Motor neuron (in vitro differentiated cells): ENCODE measurements at places on chromosomes 13 and 19. TPM values are rescaled to one million over a fixed set of nuclear protein-coding genes. Genes with fewer than 3 reads are reported as not detected.

- peak; percentile 81 for ATAC-seq
Observed at GRCh38 chr19:38073841-38074685, 150.0 kb downstream of the DPF1 start.

DNA sequence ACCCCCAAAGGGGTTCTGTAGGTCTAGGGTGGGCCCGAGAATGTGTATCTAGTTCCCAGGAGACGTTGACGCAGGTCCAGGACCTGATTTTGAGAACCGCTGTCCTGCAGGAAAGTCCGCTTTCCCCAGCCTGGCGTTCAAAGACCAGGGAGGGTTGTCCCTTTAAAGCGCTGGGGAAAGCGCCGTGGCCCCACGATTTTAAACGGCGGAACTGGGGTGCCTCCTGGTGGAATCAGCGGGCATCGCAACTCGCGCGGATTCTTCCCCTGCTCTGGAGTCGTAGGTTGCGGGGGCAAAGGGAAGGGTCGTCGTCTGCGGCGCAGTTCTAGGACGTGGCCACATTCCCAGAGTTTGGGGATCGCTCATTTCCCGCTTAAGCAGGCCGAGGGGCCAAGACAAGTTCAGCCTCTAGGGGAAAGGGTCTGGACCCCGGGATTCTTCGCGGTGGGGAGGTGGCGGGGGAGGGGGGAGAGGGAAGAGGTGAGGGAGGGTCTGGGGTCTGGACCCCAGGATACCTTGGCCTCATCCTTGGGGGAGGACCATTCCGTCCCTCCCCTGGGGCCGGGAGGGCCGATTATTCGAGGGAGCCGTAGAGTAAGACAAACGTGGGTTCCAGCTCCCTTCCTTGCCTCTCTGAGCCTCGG lies 7.7 kb downstream of the PNMA8B start:
- ATAC-seq: peak; percentile 78

GRCh38 chr13:51714663-51715168 lies 89.2 kb downstream of the DHRS12 start:
- ATAC-seq: no peak

- ATAC-seq: no peak
Observed at GRCh38 chr13:47226516-47226915, 329.7 kb upstream of the HTR2A start.

NR2F6 gene
- 27.0 and 29.3 TPM in 2 replicates for total RNA-seq

DNA sequence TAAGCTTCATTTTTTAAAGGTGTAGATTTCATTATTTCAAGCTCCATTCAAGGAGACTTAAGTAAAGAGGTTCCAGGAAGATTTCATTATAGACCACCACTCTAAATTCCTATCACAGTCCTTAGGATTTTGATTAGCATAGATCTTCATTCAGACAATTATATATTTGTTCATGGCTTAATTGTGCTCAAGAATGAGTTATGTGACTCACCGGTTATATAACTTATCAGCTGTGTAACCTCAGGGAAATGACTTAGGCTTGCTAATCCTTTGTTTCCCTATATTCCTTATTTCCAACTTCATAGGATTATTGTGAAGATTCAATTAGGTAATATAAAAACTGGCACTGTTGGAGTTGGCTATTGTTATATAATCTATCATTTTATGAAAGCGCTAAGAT lies 632.8 kb upstream of the SPRY2 start:
- ATAC-seq: no peak

- no peak for ATAC-seq
Observed at GRCh38 chr13:82800391-82800790, 1081.9 kb downstream of the SLITRK1 start.

KEAP1 gene
- total RNA-seq: 41.6 and 44.9 TPM in 2 replicates

GRCh38 chr13:45943120-45943519 lies 91.6 kb upstream of the SIAH3 start:
- ATAC-seq: no peak

SPACA4 gene
- 0.49 TPM in 1 of 2 replicates, not detected in the other for total RNA-seq

GRCh38 chr19:38036707-38037611 lies 130.0 kb downstream of the SIPA1L3 start:
- ATAC-seq: no peak

GRCh38 chr19:19420570-19421298 lies 15.3 kb downstream of the GATAD2A start:
- ATAC-seq: no peak

DNA sequence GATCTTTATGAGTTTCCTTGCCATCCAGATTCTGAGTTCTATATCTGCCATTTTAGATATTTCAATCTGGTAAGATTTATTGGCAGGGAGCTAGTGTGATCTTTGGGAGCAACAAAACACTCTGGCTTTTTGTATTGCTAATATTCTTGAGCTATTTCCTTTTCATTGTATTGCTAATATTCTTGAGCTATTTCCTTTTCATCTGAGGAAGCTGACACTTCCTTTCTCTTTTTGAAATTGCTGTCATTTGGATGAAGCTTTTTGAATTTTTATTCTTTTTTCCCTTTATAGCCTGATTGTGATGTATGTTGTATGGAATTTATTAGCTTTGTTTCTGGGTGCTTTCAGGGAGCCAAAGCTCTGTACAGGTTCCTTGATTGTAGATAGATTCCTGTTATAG lies 873.5 kb upstream of the ATXN8OS start:
- no peak for ATAC-seq

LRRC4B gene
- 10.2 and 10.9 TPM in 2 replicates for total RNA-seq

DNA sequence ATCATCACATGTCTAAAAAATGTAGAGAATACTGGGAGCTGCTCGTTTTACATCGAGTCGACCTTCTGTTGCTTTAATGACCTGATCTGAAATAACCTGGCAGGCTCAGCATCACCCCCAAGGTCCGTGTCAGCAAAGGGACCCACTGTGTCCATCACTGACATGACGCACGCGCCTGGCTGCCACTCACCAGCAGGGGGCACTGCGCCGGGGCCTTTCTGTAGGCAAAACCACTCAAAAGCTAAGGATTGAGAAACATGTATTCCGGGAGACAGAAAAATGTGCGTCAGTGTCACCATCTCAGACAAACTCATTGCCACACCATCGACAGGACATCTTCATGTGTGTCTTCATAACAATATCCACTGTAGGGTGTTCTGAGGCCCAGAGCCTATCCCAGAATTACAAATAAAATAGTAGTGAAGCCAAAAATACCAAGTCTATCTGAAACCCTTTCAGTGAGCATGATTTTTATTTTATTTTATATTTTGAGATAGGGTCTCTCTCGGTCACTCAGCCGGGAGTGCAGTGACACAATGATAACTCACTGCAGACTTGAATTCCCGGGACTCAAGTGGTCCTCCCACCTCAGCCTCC lies 130.3 kb upstream of the LSM14A start:
- peak; percentile 69 for ATAC-seq

DNA sequence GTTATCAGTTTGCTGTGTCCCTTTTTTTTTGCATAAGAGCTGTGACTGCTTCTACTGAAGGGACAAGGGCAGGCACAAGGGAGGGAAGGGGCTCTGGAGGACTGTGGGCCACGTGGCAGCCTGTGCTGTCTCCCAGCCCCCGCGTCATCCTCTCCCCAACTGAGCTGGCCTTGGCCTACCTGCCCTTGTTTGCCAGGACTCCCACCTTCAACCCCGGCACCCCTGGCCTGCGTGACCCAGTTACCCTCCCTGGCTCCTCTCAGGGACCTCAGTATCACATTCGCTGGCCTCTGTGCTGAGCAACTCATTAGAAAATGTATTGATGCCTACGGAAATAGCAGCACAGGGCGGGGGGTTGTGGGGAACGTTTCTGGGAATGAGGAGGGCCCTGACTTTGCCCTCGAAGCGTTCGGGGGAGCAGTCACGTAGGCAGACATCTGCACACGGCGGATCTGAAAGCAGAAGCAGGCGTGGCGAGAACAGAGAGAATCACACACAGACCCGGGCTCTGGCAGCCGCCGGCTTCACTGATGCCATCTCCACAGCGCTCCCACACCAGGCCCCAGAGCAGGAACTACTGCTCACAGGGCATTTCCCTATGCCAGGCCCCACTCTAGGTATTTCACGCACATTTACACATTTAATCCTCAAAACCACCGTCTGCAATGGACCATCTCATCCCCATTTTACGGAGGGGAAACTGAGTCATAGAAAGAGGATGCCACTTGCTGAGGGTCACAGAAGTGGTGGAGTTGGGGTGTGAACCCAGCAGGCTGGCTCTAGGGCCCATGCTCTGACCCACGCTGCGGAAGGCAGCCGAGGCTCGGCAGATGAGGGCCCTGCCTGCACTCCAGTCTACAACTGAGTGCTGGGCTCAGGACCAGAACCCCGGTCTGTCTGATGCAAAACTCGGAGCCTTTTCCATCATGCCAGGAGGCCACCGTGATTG lies 5.7 kb upstream of the ATF5 start:
- ATAC-seq: no peak

DNA sequence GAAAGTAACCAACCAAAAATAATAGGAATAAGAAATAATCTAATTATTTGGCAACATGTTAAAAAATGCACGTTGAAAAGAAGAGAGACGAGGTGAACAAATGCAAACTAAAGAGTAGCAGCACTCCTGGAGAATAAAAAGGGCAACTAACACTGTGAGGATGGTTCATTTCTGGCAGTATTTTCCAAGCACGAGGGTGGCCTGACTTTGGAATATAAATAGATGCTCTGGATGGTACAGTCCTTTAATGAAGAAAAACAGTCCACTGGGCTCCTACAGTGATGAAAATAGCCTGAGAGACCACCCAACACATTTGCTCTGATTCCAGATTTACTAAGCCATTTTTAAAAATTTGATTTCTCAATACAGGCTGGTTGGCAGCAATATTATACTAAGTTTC lies 17.7 kb upstream of the KLF12 start:
- ATAC-seq: no peak

NXNL1 gene
- total RNA-seq: not detected in 2 replicates

ENOX1 gene
- 6.0 and 6.9 TPM in 2 replicates for total RNA-seq

- no peak for ATAC-seq
Observed at GRCh38 chr13:46682707-46683106, 114.3 kb downstream of the ESD start.

DNA sequence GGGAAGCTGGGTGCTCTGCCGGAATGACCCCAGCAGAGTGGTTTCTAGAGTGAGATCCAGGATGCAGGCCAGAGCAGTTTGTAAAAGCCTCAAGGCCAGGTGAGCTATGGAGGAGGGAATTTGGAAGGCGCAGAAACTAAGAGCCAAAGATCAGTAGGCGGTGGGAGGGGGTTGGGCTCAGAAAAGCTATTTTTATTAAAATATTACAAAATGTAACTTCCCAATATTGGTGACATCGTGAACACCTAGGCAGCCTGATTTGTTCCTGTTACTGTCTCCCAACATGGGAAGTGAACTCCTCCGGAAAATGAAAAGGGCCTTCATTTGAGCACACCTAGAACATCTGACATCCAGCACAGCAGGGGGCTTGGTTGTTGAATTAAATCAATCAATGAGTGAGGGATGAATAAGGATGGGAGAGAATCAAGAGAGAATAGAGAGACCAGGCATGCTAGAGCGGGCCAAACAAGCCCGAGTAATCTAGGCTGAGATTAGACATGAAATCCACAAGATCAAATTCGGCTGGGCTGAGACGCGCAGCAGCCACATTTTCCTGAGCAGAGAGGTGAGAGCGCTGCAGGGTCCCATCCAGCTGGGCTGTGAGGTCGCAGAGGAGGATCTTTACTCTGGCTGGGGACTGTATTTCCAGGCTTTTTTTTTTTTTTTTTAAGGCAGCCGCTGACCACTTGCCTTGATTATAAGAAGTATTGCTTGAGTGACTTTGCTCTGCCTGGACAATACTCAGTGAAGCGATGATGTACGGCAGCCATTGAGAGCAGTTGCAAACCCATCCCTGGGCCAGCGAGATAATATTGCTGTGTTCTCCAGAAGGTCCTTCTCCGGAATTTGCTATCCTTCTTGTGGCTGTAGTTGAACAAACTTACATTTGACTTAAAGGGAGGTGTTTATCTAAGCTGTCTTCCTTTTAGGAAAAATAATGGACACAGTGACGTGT lies 178.0 kb upstream of the KL start:
- no peak for ATAC-seq
